ENCODE measurements at places on chromosomes 16 and 17. TPM values are rescaled to one million over a fixed set of nuclear protein-coding genes. Genes with fewer than 3 reads are reported as not detected.

Gene ZNF750
- total RNA-seq: 0.31 TPM

DNA sequence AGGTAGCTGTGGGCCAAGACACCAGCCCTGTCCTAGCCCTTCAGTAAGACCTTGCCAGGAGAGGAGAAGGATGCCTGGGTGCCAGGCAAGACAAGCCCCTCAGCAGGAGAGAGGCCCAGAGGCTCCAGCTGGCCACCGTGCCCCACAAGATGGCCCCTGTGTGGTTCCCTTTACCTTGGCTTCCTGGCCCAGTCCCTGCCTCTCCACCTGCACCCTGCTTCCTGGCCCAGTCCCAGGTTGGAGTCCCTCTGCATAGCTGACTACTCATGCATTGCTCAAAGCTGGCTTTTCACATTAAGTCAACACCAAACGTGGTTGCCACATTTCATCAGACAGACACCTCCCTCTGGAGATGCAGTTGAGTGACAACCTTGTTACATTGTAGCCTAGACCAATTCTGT lies 4.0 kb downstream of the SYNGR3 start:
- no peak for DNase-seq

GRCh38 chr16:26664086-26664485 lies 402.6 kb upstream of the C16orf82 start:
- DNase-seq: no peak

DNA sequence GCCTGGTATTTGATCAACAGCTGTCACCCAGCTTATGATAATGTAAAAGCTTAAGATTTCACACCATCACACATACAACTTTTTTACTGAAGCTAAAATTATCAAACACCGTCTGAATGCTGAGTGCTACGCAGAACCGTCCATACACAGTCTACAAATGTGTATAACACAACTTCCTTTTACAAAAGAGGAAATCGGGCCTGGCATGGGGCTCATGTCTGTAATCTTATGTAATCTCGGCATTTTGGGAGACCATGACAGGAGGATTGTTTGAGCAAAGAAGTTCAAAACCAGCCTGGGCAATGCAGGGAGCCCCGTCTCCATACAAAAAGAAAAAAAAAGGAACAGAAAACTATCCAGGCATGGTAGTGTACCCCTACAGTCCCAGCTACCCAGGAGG lies 19.6 kb upstream of the QRICH2 start:
- DNase-seq: no peak

DNA sequence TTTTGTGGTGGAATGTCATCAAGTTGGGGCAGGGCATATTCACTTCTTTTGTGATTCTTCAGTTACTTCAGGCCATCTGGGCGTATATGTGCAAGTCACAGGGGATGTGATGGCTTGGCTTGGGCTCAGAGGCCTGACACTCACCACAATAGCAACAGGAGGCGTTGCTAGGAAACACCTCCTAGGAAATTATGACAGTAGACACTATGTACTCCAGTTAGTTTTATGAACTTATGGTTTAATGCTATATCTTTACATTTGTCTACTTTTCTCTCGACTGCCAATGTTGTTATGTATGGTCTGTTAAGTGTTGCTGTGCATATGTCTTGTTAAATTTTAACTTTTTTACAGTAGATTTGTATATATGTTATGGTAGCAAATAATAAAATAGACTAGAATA lies 788.7 kb upstream of the GOT2 start:
- DNase-seq: no peak

Gene EXOC3L1
- 150 TPM for total RNA-seq

Gene AXIN2
- 44.8 TPM for total RNA-seq

DNA sequence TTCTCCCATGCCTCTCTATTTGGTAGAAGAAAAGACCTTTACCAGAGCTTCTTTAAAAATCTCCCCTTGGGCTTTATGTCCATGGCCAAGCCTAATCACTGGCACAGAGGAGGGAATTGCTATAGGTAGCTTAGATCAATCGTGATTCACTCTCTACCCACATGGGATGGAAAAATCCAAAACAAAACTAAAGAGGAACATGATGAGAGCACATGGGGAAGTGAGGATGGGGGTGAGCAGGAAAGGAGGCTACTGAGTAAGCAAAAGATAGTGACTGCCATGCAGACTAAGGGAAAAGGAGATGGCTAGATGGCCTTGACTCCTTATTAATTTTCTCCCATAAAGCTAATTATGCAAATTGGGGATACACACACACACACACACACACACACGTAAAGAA lies 201.2 kb downstream of the HS3ST3A1 start:
- no peak for DNase-seq

DNA sequence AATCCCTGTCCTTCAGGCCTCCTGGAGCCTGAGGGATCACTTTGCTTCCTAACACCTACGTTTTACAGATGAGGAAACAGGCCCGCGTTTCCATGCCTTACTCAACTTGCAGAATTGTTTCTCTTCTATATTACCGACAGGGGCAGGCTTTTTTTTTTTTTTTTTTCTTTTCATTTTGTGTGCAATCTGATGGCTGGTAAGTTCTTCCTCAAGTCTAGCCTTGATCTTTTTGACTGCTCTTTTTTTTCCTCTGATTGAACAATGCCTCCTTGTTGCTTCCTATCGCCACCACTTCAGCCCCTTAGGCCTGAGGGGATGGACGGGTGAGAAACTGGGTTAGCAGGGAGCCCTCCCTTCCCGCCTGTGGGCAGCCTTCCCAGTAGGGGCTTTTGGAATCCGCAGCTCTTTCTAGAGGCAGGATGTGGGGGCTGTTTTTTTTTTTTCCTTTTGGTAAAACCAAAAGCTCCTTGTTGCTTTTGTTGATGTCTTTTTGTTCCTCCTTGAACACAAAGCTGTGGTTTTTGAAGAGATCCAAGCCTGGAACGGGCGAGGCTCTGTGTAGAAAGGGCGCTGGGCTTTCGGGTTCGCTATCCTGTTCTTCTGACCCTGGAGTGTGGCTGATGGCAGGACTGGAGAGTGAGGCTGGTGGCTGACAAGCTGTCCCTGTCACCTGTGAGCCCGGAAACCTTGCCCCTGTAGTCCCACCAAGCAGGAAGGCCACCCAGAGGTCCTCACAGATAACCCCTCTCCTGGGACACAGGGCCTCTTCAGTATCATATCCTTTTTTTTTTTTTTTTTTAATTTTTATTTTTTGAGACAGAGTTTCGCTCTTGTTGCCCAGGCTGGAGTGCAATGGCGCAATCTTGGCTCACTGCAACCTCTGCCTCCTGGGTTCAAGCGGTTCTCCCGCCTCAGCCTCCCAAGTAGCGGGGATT lies 14.0 kb downstream of the LASP1 start:
- no peak for DNase-seq

Gene CARD14
- 0.64 TPM for total RNA-seq

GRCh38 chr16:3175157-3176093 lies 12.6 kb upstream of the OR1F1 start:
- DNase-seq: no peak

Gene HBQ1
- not detected for total RNA-seq

- DNase-seq: no peak
Observed at GRCh38 chr16:4803401-4803844, 990 bp upstream of the ROGDI start.

DNA sequence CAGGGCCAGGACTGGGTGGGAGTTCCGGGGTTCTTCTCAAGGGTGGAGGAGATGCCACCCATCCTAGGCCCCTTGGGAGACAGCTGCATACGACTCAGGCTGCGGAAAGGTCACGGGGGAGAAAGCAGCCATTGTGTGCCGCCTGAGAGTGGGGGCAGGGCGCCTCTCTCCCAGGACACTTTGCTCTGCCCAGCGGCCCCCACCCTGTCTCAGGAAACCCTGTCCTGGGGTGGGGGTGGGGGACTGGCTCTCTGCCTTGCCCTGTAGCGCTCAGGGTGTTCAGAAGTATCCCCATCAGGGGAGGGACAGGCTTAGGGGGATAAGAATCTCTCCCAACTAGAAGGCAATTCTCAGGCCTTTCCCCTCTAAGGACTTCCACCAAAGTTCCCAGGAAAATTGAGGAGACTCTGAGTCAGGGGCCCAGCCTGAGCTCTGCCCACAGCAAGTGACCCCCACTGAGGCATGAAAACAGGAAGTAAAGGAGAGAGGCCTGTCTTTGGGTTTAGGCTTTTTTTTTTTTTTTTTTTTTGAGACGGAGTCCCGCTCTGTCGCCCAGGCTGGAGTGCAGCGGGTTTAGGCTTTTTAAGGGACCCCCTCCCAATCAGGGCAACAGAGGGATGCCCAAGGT lies 4.9 kb downstream of the GIT1 start:
- DNase-seq: no peak

- DNase-seq: no peak
Observed at GRCh38 chr17:64130559-64131001, 636 bp upstream of the ERN1 start.

Gene TMEM186
- total RNA-seq: 8.1 TPM

DNA sequence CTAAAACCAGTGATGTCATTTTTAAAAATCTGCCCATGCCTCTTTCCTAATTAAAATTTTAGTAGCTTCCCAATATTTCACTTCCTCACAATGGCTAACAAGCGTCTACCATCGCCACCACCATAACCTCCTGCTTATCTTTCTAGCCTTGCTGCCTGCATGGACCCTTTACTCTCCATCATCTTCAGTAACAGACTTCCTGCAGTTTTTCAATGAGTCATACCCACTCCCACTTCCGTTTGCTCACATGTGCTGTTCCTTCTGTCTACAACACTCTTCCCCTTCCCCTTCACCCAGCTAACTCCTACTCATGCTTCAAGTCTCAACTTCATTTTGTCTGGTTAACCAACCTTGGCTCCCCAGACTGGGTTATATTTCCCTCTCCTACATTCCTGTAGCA lies 12.8 kb upstream of the SKAP1 start:
- DNase-seq: no peak

GRCh38 chr16:12611006-12611477 lies 192.6 kb downstream of the CPPED1 start:
- no peak for DNase-seq

DNA sequence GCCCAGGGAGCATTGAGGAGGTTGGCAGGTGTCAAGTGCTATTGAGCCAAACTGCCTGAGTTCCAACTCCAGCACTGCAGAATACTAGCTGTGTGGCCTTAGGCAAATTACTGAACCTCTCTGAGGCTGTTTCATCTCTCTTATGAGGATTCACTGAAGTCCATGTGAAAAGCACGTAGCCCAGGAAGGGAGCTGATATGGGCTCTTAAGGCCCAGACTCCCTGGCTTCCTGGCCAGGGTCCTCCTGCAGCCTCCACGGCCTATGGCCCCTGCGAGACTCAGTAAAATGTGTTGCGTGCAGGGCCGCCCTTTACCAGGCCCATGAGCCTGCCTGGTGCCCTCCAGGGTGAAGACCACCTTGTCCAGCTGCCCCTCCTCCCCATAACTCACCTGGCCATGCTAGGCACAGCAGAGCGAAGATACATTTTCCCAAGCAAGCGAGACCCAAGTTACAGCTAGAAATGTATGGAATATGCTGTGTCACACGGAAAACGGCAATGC lies 133.7 kb upstream of the TNRC6C start:
- no peak for DNase-seq

DNA sequence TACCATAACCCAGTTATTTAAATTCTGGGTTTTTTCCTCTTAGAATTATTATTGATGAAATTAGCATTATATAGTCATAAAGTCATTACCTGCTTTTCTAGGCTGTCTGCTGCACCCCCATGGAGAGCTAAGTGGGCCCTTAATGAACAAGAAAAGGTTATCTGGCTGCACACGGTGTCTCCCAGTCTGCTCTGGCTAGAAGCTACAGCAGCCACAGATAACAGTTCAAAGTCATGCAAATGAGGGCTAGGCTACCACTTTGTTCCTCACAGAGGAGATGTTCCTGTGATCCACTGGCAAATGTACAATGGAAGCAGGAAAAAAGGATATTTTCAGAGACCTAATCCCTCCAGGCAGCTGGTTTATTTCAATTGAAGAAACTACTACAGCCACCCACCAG lies 112.1 kb downstream of the SNX11 start:
- DNase-seq: no peak

Gene KRTAP4-9
- total RNA-seq: not detected

DNA sequence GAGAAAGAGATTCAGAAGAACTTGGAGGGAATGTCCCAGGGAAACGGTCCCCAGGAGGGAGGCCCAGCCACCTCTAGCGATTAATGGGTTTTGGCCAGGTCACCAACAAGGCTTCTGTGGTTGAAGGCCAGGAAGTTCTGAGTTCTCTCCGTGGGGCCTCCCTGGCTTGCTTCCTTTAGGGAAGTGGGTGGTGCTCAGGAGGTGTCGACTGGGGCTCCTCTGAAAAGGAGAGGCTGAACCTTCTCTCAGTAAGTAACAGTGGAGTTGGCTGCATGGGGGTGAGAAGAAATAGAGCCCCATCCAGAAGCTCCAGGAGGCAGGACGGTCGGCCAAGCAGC lies 77.1 kb upstream of the GSE1 start:
- DNase-seq: no peak

- DNase-seq: no peak
Observed at GRCh38 chr17:8614988-8615387, 15.5 kb downstream of the MYH10 start.

Gene GAS2L2
- total RNA-seq: 0.10 TPM

Gene KRTAP4-3
- total RNA-seq: not detected

Gene OR2C1
- not detected for total RNA-seq

Gene RNF227
- total RNA-seq: 0.77 TPM

Gene PLA2G10
- total RNA-seq: 0.28 TPM

DNA sequence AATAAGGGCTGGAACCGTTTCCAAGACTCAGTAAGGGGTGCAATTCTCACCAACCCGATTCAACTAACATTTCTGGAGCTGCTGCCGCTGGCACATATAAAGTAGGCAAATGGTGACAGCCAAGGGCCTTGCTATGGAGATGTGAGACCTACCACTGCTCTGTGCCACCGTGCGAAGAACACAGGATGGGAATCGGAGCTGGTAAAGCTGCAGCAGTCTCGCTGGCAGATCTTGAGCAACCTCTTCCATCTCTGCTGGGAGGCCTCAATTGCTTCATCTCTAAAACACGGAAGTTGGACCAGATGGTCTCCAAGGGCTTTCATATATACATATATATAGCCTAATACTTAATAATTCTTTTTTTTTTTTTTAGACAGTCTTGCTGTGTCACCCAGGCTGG lies 128.9 kb upstream of the RCVRN start:
- DNase-seq: no peak

GRCh38 chr16:19505600-19506303 lies 16.1 kb downstream of the GDE1 start:
- DNase-seq: no peak

GRCh38 chr17:67891481-67892119 lies 66.3 kb downstream of the BPTF start:
- no peak for DNase-seq

DNA sequence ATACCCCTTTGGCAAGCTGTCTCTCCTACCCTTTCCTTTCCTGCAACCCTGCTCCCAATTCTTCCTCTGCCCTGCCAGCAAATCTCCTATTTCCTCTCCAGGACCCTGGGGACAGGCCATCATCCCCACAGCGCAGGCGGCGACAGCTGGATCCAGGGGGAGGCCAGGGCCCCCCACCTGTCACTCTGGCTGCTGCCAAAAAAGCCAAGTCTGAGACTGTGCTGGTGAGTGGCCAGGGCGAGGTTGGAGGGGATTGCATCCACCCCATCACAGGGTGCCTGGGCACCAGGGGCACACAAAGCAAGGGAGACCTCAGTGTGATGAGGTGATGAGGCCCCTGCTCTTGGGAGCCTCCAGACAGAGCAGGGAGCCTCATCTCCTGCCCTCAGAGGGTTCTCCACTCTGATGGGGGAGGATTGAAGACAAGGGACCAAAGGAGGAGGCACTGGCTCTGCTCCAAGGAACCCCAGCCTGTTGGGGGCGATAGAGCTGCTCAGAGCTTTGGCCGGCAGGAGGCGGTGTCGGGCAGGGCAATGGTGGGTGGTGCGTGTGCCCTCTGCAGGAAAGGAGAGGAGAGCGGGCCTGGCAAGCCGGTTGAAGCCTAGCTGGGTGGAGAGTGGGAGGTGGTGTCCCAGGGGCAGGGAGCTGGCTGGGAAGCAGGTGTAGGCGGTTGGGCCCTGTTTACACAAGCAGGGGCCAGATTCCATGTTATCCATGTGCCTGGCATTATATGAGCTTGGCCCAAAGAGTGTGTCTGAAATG lies 15.6 kb upstream of the PDK2 start:
- DNase-seq: peak; percentile 50
